ENCODE measurements at places on chromosomes 4 and X.

GRCh38 chrX:65971151-65971550 lies 68.7 kb downstream of the VSIG4 start:
- no peak for DNase-seq

DNA sequence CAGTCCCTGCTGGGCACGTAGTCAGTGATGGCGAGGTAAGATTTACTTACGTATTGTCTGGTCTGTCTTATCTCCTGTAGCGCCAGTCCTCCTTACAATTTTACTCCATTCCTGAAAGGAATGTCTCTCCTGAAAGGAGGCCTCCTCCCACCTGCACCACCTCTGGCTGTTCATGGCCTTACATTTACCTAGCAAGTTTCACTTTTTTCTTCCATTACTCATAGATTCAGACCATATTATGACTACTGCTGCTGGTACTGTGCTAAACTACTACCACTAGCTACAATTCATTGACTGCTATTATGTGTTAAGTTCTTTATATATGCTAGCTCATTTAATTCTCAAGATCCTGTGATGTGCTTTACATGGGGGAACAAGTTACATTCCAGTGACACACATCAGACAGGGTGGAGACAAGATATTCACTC lies 189.9 kb downstream of the BMPR1B start:
- DNase-seq, result no peak

- no peak for DNase-seq
Observed at GRCh38 chrX:155880586-155881157, 473 bp upstream of the VAMP7 start.

DNA sequence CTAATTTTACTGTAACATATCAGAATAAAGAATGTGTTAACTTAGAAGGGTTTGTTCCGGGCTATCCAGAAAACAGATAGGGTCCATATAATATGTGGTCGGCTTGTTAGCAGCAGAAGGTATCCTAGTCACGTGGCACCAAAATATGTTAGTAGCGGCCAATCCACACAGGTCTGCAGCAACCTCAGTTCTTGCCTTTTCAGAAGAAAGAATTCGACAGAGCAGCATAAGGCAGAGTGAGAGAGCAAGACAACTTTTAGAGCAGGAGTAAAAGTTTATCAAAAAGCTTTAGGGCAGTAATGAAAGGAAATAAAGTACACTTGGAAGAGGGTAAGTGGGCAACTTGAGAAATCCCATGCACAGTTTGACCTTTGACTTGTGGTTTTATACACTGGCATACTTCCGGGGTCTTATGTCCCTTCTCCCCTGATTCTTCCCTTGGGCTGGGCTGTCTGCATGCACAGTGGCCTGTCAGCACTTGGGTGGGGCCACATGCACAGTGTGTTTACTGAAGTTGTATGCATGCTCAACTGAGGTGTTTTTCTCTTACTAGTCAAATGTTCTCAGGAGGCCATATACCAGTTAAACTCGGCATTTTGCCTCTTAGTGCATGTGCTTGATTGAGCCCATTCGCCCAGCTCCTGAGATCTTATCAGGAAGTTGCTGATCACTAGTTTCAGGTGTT lies 37.0 kb upstream of the ABCG2 start:
- DNase-seq, result no peak

DNA sequence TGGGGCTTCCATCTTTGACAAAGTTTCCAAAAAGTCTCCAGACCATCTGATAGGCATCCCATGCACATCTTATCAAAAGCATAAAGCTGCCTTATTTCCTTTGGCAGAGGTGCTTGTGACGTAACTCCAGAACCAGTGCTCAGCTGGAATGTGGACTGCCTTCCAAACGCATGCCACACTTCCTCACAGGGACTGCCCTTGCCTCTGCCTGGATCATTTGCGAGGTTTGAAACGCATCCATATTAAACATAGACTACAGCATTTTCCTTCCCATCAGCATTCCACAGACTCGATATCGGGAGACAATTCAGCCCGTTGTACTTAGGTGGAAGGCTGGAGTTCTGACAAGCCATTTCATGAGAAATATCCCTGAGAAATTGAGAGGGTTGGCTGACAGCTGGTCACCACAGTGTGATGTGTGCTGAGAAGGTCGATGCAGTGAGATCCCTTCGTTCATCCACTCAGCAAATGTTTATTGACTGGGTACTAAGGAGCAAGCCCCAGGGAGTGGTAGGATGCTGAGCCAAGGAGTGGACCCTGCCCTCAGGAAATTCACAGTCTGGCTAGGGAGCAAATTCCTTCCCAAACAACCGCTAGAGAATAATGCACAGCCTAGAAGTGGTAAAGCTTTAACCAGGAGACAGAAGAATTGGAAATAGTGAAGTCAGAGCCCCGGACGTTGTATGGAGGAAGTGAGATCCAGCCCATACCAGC lies 376.0 kb downstream of the BCOR start:
- DNase-seq, result no peak

DNA sequence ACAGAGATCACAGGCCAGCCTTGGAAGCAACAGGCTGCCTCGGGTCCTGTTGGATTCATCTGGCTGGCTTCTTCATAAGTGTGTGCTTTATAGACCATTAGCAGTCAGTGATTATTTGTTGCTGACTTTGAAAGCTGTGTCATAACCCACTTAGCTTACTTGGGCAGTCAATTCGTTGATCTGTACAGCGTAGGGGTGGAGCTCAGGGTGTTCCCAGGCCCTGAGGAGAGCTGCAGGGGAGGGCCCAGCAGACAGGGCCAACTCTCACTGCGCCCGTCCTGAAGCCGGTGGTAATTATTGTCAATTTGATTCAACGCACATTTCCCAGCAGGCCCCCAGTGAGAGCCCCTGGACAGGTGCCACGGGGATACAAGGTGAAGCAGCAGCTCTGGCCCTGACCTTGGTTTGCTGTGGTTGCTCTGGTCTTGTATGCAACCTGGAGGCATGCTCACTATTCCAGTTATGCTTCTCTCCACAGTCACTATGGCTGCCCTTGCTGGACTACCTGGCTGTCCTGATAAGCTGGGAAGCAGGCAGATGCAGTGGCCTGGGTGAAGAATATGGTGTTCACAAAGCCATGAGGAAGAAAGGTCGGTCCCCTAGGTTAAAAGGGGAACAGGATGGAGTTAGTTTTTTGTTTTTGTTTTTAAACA lies 40.1 kb upstream of the HMGB3 start:
- no peak for DNase-seq

- DNase-seq, result no peak
Observed at GRCh38 chr4:150589157-150589556, 7.2 kb downstream of the MAB21L2 start.

GRCh38 chrX:134622813-134623185 lies 35.5 kb downstream of the PLAC1 start:
- no peak for DNase-seq

- no peak for DNase-seq
Observed at GRCh38 chr4:128416921-128417320, 129.3 kb upstream of the PGRMC2 start.

DNA sequence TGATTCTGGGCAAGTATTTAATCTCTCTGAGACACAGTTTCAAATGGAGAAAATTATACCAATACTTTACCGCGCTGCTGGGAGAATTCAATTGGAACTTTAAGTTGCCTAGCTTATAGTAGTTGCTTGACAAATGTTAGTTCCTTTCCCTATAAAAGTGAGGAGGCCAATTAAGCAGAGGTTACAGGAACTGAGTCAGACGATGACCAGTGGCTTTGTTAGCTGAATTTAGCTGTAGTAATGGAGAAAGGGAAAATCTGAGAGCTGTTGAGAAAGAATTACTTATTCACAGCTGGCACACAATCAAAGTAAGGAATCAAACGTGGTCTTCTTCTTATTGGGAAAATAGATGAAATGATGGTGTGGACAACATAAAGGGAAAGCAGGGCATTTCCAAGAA lies 29.6 kb downstream of the SMARCA1 start:
- no peak for DNase-seq

- DNase-seq, result no peak
Observed at GRCh38 chr4:158811216-158811540, 42.4 kb downstream of the FNIP2 start.

GRCh38 chrX:148938348-148938747 lies 437.9 kb downstream of the AFF2 start:
- DNase-seq, result no peak

DNA sequence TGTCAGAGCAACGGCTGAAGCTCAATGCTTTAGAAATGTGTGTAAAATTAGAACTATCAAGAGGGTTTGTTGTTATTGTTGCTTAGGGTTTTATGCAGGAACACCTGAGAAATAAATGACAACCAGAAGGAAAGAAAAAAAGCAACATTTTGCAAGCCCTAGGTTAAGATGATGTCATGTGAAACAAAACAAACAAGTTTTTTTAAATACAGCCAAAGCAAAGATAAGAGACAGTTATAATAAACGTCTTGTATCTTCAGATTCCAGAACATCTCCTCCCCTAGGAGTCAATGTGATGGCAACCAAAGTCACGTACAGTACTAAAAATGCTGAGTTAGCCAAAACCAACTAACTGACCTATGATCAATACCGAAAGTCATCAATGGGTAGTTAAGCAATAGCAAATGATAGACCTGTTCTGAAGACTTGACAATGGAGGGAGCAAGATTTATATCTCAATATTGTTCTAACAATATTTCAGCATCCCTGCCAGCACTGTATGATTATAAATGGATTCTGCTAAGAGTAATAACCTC lies 55.3 kb upstream of the NOCT start:
- DNase-seq, result no peak

- no peak for DNase-seq
Observed at GRCh38 chr4:120796271-120796670, 126.3 kb downstream of the PRDM5 start.

- DNase-seq, result no peak
Observed at GRCh38 chrX:5916945-5917344, 311.7 kb downstream of the NLGN4X start.

- no peak for DNase-seq
Observed at GRCh38 chr4:174241162-174241561, 42.3 kb downstream of the FBXO8 start.

Data from Panc1 (cell line).